ENCODE measurements at places on chromosomes 13 and 19.

- DNase-seq = no peak
Measured at GRCh38 chr13:30915691-30916541, 9.8 kb downstream of the MEDAG start.

DNA sequence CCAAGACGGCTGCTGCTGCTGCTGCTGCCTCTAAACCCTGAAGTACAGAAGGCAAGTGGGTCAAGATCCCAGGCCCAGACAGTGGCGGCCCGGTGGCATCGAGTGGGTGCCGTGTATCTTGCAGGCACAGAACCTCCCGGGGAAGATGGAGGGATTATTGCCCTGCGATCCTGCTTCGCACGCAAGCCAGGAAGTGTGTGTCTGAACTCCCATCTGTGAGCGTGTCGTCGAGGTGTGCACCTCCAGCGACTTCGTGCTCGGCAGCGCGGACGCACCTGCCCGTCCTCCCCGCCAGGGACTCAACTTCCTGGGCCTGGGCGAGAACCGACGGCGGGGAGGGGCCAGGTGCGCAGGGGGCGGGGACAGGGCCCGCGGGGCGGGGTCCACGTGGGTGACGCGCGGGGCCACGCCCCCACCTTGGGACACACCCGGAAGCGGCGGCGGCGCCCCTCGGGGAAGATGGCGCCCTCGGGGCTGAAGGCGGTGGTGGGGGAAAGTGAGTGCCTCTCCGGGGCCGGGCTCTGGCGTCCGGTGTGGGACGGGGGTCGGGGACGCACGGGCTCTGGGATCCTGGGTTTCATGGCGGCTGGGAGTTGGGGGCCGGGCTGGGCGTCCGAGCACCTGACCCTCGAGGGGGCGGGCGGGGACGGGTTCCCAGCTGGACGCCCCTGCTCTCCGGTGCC is at the start of gene STXBP2:
STXBP2 (plus strand) TSS at position 420 of the 683 bp plus-strand sequence; CDS start at position 460, 40 bp downstream.
- DNase-seq = peak; percentile 87

DNA sequence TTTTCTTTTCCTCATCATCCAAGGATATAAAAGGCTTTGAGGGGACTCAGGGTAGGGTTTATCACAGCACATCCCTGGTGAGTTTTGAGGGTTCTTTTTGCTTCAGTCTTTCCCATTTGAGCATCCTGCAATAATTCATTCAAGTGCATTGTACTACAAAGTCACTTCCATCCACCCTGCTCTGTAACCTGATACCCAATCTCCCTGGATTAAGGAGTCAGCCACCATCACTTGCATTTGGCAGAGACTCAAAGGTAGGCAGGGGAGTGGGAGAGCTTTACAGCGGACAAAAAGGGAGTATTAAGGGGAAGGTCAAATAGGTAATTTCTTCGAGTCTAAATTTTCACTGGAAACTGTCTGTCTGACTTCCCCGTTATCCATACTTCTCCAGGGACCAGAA is 216.1 kb upstream of the TMTC4 start:
- no peak for DNase-seq

DNA sequence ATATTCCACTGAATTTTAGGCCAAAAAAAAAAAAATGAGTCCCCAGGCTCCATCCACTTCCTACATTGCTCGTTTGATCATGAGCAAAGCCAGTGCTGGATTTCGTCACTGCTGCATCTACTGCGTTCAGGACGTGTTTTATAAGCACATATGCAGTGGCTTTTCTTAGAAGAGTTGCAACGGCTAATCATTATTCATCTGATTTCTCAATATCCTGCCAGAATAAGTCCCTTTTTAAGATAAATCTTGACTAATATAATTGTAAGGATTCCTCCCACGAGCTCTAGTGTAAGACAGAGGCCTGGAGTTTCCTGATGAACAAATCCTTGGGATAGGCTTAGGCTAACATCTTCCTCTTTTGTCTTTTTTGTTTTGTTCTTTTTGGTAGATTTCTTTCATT is 19.5 kb downstream of the FAM124A start:
- no peak for DNase-seq

DNA sequence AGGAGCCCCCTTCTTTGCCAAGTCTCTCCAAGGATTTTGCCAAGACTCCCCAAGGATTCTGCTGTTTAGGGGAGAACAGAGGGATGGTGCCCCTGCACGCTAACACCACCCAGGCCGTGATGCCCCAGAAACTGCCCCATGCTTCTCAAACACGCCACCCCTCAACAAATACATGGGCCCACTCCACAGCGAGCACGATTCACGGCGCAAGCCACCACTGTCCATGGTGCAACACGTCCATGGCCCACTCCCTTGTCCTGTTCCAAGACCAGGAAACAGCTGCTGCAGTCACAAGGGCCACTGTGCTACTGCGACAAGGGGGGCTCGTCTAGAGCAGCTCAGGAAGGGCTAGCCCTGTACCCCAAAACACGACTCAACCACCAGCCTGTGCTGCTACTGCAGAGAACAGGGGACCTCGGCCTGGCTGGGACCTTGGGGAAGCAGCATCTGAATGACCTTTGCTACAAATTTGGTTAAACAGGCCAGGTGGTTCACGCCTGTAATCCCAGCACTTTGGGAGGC is 36.5 kb upstream of the ISYNA1 start:
- DNase-seq = no peak

DNA sequence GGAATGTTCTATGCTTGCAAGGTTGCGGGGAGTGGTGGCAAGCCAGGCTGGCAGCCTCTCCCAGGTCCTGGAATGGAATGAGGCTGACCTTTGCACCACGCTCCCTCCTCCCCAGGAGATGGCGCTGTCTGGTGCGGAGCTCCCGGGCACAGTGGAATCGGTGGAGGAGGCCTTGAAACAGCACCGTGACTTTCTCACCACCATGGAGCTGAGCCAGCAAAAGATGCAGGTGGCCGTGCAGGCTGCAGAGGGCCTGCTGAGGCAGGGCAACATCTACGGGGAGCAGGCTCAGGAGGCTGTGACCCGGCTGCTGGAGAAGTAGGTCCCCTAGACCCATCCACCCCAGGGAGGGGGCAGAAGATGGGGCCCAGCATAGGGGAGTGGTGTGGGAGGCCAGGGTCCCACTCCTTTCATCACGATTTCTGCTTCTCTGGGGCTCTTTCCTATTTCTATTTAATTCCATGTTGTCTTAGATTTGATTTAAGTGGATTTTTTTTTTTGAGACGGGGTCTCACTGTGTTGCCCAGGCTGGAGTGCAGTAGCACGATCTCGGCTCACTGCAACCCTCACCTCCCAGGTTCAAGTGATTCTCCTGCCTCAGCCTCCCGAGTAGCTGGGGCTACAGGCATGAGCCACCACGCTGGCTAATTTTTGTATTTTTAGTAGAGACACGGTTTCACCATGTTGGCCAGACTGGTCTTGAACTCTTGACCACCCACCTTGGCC is 53.2 kb upstream of the SHKBP1 start:
- DNase-seq = peak; percentile 28

DNA sequence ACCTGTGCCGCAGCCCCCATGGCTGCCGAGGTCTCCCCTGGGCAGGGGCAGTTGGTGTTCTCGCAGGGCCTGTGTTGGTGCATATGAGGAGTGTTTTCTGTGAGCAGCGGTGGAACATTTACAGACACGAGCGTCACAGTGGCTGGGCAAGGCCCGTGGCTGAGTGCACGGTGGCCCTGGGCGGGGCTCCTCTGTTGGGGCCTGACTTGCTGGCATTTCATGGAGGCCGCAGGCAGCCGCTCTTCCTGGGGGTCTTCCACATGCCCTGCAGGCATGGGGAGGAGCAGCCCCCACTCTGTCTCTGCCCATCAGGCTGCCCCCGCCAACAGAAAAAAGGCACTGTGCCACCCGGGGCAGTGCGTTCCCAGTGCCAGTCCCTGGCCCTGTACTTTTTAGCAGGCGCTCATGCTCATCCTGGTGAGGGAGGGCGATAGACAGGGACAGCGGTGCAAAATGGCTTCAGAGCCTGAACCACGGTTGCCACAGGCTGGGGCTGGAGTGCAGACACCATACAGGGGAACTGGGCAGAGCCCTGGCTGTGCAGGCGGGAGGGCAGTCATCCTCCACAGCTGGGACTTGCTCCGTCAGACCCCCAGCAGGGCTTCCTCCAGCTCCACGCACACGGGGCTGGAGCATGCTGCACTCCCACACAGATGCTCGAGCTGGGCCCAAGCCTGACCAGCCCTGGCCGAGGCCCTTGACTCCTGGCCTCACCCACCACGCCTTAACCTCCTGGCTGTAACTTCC is 23.5 kb downstream of the TFDP1 start:
- no peak for DNase-seq

DNA sequence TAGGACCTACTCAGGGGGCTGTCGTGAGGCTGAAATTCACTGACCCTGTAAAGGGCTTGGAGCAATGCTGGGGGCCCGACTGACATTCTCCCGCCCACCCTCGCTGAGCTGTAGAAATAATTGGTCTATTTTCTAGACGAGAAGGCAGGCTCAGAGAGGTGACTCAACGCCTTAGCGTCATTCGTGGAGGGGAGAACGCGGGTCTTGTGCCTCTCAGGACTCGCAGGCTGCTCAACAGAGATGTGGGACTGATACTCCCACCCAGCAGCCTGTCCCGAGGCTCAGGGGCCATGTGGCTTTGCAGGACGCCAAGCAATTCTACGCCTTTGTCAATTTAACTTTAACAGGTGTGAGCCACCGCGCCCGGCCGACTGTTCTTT is 23.6 kb upstream of the ASPDH start:
- no peak for DNase-seq

- no peak for DNase-seq
Measured at GRCh38 chr19:7509625-7510024, 6.3 kb upstream of the ZNF358 start.

- DNase-seq = peak; percentile 52
Measured at GRCh38 chr19:47699360-47699917, 13.8 kb upstream of the EHD2 start.

DNA sequence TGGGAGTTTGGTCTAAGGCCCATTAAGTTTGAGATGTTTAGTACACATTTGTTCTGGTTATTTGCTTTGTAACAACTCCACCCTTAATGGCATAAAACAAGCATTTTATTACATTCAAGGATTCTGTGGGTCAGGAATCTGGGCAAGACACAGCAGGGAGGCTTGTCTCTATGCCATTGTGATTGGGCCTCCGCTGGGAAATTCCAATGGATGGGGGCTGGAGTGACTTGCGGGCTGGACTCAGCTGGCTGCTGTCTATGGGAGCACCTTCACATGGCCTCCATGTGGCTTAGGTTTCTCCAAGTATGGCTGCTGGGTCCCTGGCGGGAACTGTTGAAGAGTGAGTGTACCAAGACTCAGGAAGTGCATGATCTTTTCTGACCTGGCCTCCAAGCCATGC is 159.0 kb downstream of the PAN3 start:
- no peak for DNase-seq

DNA sequence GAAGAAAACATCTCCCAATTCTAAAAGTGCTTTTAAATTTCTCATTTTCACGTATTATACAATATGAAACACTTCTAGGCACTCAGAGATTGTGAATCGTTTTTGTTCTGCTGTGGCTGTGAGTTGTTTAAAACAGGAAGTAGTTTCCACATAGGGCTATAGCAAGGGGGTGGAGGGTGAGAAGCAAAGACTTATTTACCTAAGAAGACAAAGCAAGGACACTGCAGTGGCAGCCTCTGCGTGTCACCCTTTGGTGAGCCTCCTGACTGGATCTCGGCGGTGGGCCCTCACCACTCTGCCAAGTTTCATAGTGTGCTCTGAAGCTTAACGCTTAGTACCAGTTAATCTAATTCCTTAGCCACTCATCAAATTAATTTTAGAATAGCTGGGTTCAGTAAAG is 56.8 kb downstream of the TNFSF13B start:
- no peak for DNase-seq

DNA sequence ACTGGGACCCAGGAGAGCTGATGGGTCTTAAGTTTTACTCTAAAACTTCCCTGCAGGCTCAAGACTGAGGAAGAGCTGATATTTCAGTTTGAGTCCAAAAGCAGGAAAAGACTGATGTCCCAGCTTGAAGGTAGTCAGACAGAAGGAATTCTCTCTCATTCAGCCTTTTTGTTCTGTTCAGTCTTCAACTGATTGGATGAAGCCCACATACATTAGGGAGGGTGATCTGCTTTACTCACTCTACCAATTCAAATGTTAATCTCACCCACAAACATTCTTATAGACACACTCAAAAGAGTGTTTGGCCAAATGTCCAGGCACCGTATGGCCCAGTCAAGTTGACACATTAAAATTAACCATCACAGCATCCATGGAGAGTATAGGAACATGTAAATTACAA is 173.5 kb downstream of the KCNRG start:
- DNase-seq = no peak

DNA sequence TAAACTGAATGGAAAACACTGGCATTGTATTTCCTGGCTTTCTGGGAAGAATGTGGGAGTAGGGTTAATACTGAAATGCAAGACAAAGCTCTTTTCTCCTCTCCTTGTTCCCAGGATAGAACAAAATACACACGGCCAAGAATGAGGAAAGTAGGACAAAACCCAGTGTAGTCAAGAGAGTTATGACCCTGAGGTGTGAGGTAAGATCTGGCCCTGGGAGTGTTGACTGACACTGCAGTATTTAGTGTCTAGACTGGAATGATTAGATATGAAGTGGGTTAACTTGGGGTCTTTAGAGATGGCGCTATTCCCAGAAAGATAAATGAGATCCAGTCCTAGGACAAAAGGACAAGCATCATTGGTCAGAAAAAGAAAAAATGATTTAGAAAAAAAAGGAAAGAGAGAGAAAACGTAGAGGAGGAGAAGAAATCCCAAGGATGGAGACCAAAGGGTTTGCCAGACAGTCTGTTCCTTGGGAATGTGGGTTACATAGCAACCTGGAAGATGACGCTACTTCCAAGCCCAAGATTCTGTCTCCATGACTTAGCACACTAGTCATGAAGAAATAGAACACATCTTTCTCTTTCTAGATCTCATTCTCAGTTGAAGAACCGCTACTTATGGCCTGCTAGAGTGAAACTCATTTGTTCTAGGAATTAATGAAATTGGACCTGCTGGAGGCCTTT is 543.6 kb upstream of the GPC6 start:
- no peak for DNase-seq

GRCh38 chr13:52782471-52783448 is 43.1 kb upstream of the CNMD start:
- DNase-seq = no peak

DNA sequence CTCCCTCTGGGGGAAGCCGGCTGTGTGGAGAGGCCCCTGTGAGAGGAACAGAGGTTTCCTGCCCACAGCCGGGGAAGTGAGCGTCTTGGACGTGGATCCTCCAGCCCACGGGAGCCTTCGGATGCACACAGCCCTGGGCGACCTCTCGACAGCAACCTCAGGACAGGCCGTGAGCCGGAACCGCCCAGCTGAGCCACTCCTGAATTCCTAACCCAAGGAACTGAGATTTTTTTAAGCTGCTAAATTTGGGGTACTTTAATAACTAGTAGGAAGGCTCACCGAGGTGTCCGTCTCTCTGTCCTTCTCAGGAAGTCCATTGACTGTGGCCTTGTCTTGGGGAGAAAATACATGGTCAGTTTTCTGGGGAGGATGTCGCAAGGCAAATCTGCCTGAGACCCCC is 9.1 kb downstream of the LAIR1 start:
- DNase-seq = no peak

Measured in stimulated activated CD8-positive, alpha-beta memory T cell treated with anti-CD3 and anti-CD28 coated beads, Interleukin-2, amount 100 ng/mL, for 48 hours (primary cell).